ENCODE measurements at places on chromosomes 6 and 20. TPM values are rescaled to one million over a fixed set of nuclear protein-coding genes. Genes with fewer than 3 reads are reported as not detected.

LRFN2 gene
- not detected for total RNA-seq

POM121L2 gene
- not detected for total RNA-seq

SLC17A3 gene
- total RNA-seq, result not detected

DUSP15 gene
- not detected for total RNA-seq

ERVFRD-1 gene
- not detected for total RNA-seq

LZTS3 gene
- total RNA-seq, result 3.2 TPM

SOX4 gene
- 91.0 TPM for total RNA-seq

OR2B2 gene
- not detected for total RNA-seq

RSPH4A gene
- not detected for total RNA-seq

GJA10 gene
- total RNA-seq, result not detected

Data from thoracic aorta endothelial cell (primary cell).